ENCODE measurements at places on chromosomes 2 and 18. TPM values are rescaled to one million over a fixed set of nuclear protein-coding genes. Genes with fewer than 3 reads are reported as not detected.
A peak's percentile ranks its signal among the peaks of the same experiment; 100 is the strongest.

The ASB18 gene
- not detected for total RNA-seq

GRCh38 chr18:5309888-5310470 lies 14.5 kb upstream of the ZBTB14 start:
- no peak for DNase-seq

GRCh38 chr2:111622859-111623258 lies 261.1 kb downstream of the ANAPC1 start:
- no peak for DNase-seq

DNA sequence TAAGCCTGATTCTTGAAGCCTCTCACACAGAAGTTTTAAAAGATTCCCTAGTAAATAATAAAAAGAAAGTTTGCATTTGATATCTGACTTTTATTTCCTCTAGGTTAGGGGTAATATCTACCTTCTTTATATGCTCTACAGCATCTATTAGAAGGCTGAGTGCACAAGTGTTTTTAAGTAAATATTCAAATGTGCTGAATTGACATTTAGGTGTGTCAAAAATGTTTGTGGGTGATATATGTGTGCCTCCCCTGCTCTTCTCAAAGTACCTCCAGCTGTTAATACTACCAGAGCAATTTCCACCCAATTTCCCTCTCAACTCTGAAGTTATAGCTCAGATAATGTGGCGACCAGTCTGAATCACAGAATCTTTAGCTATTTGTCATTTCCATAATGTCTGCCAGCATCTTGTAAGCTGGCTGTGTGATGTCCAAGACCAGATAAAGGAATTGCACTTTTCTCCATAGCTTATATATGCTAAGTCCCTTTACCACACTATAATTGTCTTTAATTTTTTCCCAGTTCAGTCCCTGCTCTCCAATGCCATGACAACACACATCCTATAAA lies 24.4 kb upstream of the ERMN start:
- DNase-seq: no peak

- DNase-seq: no peak
Measured at GRCh38 chr2:233400341-233400740, 46.0 kb downstream of the DGKD start.

DNA sequence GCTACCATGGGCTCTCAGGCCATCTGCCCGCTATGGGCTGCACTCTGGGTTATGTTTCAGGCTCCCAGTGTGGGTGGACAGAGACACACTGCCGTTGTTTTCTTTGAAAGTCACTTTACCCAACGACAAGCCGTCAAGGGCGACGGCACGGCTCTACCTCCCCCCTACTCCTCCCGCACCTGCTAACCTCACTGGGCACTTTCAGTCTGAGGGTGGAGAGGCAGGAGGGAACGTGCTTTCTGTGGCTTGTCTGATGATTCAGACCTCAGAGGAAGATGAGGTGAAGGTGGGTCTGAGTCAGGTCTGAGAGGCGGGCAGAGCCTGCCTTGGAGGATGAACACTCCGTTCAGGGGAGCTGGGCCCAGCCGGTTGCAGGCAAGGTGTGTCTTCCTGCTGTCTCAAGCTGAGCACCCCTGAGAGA lies 147.6 kb upstream of the HDAC4 start:
- no peak for DNase-seq

The NEURL3 gene
- not detected for total RNA-seq

GRCh38 chr2:4346628-4347027 lies 643.3 kb downstream of the DCDC2C start:
- DNase-seq: no peak

DNA sequence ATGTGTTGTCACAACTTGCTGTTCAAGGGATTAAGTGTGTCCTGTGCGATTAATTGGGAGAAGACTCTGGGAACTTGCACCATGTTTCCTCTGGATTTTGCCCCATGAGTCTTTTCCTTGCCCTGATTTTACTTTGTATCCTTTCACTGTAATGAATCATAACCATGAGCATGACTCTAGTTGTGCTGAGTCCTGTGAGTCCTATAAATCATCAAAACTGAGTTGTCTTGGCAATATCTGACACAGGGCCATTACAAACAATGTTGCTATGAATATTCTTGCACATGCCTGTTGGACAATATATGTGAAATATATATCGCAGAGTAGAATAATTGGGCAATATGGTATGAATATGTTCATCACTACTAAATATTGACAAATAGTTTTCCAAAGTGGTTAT lies 56.5 kb upstream of the COL5A2 start:
- DNase-seq: no peak

DNA sequence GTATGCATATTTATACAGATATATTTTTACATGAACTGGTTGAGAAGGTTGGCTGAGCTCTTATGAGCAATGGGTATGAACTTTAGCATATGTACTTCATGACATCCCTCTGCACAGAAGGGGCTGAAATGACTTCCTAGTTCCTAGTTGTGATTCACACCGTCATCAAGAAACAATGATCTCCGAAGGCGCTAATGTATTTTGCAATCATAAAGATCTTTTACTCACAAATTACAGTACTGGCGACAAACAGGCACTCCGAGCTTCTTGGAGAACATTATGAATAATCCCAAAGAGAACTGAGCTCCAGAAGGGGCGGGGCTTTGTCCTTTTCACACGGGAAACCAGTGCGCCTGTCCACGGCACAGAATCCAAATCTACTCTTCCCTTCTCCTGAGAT lies 18.1 kb downstream of the BCL2 start:
- DNase-seq: peak; percentile 53

The PROM2 gene
- total RNA-seq: 1.6 TPM

DNA sequence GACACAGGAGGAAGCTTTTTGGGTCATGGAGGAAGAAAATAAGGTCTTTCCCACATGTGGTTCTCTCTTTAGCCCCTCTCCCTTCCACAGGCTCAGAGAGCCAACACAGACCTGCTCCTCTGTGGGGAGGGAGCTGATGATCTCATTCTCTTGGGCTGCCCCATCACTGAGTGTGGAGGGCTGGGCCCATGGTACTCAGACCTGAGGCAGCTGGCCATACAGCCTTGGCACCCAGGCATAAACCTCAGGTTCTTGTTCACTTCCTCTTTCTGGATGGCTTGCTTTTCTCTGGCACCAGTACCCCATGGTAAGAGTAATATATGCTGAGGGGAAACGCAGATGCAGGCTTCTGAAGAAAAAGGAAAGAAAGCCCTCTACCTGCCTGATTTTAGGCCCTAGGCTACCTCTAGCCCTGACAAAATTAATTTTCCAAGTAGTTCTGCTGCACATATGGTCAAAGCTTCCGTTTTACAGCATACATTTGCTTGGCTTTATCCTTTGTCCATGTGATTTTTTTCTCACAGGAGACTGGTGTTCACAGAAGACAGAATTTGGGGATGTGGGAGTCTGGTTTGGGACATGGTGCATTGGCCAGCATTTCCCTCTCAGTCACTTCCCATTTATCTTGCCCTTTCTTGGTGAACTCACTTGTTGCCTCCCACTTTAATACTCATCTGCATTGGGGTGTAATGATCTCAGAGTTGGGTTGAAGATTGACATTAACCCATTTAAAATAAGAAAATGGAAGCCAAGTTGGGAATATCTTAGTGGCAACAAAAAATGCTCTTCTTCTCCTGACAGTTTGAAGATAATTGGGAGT lies 11.1 kb downstream of the DHRS9 start:
- no peak for DNase-seq

- DNase-seq: no peak
Measured at GRCh38 chr18:27501671-27502070, 316.6 kb upstream of the CHST9 start.

DNA sequence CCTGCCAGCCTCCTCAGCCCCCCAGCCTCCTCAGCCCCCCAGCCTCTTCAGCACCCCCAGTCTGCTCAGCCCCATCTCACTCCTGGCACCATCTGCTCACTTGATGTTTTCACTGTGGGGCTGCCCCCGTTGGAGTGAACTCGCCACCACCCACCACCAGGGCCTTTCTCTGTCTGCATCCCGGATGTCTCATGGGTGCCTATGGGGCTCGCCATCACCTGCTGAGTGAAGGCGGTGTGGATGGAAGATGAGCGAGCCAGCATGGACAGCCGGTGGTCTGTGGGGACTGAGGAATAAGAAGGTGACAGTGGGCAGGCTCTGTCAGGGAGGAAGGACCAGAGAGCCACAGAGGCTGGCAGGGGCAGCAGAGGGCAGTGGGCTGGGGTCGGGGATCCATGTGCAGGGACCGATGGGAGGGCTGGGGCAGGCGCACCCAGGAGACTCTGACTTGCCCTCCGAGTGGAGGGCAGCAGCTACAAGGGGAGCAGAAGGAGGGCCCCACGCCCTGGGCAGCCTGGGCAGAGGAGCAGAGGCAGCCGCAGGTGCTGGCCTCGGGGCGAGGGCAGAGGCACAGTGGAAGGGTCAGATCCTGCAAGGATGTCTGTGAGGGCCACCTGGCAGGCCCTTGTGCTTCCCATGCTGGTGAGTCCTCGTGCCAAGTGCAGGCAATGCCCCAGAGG lies 74.7 kb upstream of the ODC1 start:
- DNase-seq: no peak

DNA sequence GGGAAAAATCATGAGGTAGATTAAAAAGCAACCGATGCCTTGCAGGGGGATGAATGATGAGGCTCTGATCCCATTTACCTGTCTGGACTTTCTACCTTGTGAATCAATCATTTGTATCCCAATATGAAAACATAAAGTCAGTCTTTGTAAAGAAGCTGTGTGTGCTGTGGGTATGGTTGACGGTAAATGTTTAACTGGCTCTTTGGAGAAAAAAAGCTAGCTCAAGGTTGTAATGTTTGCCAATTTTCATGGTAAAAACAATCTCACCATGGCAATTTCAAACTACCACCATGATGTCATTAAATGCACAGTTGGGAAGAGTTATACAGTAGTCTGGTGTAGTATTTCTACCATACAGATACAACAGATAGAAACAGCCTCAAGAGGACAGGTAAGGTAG lies 14.6 kb downstream of the TTR start:
- no peak for DNase-seq

The CYBRD1 gene
- total RNA-seq: 8.5 TPM

- DNase-seq: no peak
Measured at GRCh38 chr2:207831584-207832248, 62.0 kb upstream of the FZD5 start.

GRCh38 chr18:48951448-48952286 lies 902 bp upstream of the SMAD7 start:
- DNase-seq: peak; percentile 89

GRCh38 chr2:44798139-44798659 lies 143.3 kb upstream of the SIX3 start:
- DNase-seq: no peak

GRCh38 chr2:206881708-206882410 lies 57.5 kb upstream of the CPO start:
- DNase-seq: no peak

DNA sequence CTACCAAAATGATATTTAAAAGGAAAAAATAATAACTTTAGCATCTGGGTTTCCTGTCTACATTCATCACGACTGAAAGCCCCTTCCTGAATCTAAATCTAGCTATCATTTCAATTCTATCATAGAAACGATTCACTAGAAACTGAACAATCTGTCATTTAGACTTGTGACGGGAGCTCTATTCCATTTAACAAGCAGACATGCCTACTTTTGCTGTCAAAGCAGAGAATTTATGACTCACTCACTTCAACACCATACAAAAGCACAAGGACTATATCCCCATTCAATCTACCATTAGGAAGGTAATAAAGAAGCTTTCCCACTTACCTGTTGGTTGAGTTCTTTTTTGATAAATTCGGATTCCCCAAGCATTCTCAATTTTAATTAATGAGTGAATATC lies 1072.3 kb downstream of the LRP1B start:
- no peak for DNase-seq

- DNase-seq: no peak
Measured at GRCh38 chr18:68418881-68419280, 296.0 kb downstream of the TMX3 start.

The FBLN7 gene
- total RNA-seq: 4.1 TPM
